ENCODE measurements at places on chromosomes 1 and 21.
A peak's percentile ranks its signal among the peaks of the same experiment; 100 is the strongest.

- no peak for DNase-seq
These were observed 3.9 kb downstream of the HES4 start for GRCh38 chr1:995665-996633.

DNA sequence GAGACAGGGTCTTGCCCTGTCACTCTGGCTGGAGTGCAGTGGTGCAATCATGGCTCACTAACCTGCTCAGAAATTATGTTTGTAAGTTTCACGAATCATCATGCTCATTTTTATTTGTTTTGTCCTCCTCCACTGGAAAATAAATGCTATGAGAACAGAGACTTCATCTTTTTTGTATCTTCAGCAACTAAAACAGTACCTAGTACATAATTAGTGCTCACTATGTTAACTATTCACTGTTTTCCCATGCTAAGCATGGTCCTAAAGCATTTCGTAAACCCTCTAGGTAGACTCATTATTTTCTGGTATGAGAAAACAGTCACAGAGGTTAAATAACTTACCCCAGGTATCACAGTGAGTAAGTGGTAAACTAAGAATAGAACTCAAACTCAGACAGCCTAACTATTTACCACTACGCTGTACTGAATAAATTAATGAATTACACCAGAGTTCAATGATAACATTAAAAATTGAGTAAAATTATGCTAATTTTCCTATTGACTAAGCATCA is 118.4 kb downstream of the RERE start:
- DNase-seq: no peak

GRCh38 chr1:56572334-56573050 is 6.9 kb downstream of the PLPP3 start:
- no peak for DNase-seq

DNA sequence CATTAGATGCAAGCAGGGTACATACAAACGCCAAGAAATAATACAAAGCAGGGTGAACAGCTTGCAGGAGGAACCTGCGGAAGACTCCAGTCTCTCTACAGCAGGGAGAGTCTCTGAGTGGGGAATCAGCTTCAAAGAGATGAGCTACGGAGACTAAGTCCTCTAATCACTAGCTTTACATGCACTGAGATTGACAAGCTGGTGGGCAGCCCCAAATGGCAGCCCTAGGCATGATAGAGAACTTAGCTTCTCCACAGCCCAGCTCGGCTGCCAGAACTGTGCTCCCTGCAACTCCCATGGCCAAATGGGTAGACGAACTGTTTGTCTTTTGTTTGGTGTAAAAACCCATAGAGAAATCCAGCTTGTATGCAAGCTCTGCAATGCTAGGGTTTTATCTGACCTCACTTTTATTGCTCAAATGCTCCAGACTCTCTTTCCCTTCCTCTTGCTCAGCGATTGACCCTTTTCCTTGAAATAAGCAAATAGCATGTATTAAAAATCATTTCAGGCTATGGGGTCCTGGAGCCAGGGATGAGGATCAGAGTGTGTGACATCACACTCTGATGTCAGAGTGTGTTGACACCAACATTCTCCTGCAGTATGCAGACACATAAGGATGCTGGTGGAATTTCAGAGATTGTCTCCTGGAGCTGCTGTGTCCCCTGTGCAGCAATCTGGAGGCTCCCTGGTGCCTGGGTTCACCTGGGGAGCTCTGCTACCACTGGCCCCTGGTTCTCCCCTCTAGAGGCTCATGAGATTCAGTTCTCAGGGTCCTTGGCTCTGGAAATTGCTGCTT is 238.5 kb downstream of the TTLL7 start:
- no peak for DNase-seq

DNA sequence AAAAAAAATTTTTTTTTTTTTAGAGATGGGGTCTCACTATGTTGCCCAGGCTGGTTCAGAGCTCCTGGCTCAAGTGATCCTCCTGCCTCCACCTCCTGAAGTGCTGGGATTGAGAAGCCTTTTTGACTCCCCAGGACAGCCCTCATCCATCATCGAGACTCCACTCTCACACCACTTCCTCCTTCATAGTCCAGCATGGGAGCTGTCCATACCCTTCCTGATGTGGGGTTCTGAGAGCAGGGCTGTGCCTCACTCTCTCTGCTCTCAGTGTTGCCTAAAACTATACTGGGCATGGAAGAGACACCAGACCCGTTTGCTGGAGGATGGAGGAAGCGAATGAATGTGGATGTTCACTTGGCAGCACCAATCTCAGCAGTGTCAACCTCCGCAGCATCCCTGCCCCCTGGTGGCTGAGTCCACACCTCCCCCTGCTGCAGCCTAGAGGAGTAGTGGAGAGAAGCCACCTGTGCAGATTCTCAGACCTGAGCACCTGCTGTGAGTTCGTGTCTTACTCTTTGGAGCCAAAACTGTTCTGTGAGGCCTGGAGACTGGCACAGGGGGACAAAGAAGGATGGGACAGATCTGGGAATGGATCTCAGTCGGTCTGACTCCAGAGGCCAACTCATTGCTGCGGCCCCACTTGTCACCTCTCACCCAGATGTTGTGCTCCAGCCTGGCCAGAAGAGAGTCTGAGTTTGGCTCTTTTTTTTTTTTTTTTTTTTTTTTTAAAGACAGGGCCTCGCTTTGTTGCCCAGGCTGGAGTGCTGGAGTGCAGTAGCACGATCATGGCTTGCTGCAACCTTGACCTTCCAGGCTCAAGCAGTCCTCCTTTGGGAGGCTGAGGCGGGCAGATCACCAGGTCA is 17.7 kb downstream of the TINAGL1 start:
- peak; percentile 37 for DNase-seq

Data from RKO (cell line).